ENCODE measurements at places on chromosomes 1 and 21.

GRCh38 chr1:78255383-78255782, 209.6 kb downstream of the GIPC2 start:
- DNase-seq: no peak

DNA sequence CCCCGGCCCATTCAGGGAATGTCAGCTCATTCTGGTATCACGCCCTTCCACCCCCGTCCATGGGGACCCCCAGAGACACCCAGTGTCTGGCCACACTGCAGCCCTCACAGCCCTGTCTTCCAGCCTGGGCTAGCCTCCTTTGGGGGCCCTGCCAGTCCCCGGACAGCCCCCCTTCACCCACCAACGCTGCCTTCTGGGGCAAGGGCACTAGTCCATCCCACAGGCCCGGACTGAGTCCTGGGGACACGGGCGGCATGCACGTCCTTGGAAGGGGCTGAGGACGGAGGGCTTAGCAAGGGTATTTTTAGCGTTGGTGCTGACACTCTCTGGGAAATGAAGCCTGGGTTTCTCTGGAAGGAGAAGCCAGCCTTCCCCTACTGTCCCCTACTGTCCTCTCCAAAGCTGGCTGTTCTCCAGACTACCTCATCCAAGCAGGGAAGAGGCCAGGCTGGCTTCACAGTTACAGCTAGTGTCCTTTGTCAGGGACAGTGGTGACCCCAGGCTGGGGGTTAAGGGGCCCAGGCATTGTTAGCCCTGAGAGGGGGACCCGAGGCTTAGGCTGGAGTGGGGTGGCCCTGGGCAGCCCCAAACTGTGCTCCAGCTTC, 39.5 kb downstream of the COQ8A start:
- no peak for DNase-seq

DNA sequence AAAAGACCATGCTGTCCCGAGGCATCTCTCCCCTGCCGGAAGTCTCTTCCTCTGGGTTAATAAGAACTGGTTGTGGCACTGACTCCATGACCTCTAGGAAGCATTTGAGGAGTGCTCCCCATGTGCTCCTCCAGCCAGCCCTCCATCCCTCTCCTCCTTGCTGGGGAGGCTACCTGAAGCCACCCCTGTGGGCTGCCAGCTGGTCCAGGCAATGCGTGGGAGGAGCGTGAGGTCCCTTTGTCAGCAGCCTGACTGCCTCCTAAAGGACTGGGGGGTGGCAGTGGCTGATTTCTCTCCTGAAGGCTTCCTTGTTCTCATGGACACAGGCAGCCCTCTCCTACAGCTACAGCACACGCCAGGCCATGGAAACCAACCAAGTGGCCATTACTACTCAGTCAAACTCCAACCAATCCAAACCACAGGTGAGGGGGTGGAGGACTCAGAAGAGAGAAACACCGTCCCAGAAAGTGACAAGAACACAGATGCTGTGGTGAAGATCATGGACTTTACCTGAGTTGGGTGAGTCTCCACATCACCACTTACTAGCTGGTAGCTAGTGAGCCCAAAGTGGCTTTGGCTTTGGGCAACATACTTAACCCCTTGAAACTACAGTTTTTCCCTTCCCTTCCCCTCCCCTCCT, 35.2 kb downstream of the NENF start:
- DNase-seq: peak; percentile 21

- no peak for DNase-seq
Observed at GRCh38 chr1:45297666-45298356, 28.9 kb upstream of the HPDL start.

GRCh38 chr1:25040122-25040685, 110.1 kb upstream of the RUNX3 start:
- DNase-seq: no peak

GRCh38 chr1:47751996-47752451, 245.2 kb downstream of the TRABD2B start:
- DNase-seq: no peak

DNA sequence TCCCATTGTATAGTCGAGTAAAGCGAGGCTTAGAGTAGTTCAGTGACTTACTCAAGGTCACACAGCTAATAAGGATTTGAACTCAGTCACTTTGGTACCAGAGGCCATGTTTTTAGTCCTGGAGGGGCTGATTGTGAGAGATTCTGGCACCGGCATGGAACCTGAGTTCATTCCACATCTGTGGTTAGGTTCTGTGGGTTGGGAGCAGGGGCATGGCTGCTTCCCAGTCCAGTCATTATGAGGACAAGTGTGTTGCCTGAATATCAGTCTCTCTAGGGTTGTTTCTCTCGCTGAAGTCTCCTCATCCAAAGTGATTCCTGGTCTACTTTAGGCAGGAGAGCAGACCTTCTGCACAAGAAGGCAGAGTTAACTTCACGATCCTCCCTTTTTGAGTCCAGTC, 90.6 kb downstream of the C1orf94 start:
- DNase-seq: no peak

- no peak for DNase-seq
Observed at GRCh38 chr21:41755258-41755933, 11.5 kb downstream of the RIPK4 start.

- DNase-seq: no peak
Observed at GRCh38 chr1:91616712-91617111, 116.1 kb downstream of the CDC7 start.

DNA sequence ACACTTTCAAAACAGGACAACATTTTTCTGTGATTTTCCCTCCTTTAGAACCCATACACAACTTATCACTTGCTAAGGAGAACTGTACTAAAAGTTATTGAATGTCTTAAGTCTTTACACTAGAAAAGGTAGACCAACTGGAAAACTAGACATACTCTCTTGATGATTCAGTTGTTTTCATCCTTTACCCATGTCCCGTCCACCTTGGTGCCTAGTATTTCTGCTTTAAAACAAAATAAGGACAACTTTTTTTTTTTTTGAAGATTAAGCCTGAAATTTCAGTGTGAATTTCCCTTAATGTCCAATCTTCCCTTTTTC, 4.5 kb downstream of the CDKN2C start:
- DNase-seq: no peak

- no peak for DNase-seq
Observed at GRCh38 chr1:152224093-152224492, at the start of gene HRNR. TSS of gene HRNR (minus strand) at chr1:152224193. CDS start at chr1:152223253, 940 bp downstream.

GRCh38 chr1:180921891-180922630, 9.4 kb downstream of the KIAA1614 start:
- no peak for DNase-seq

DNA sequence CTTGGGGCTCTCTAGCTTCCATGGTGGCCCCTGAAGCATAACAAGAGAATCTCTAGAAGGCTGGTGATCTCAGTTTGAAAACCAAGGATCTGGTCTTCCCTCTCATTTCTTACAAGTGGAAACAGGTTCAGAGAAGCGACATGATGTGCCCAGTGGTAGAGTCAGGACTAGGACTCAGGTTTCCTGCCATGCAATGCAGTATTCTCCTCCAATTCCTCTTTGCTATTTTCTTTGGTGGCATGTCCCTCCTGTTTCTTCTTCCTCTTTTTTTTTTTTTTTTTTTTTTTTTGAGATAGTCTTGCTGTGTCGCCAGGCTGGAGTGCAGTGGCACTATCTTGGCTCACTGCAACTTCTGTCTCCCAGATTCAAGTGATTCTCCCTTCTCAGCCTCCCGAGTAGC, 195.6 kb upstream of the C1orf105 start:
- no peak for DNase-seq

GRCh38 chr1:39727221-39727931, 11.3 kb upstream of the PPIE start:
- DNase-seq: no peak

GRCh38 chr1:1082776-1083415, 8.8 kb upstream of the RNF223 start:
- DNase-seq: no peak

DNA sequence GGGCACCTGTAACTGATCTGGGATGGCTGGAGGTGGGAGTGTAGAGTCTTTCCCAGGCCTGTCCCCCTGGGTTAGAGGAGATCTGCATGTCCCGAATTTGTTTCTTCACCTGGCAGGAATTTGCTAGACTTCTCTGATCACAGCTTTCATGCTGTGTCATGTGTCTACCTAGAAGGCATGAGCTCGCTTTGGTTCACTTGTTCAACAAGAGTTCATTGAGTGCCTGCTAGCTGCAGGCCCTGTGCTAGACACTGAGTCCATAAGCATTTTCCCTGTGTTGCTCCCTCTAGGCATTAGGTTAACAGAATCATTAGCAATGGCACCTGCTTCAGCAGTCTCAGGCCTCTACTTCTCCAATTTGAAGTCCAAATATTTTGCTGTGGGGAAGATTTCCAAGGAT, 101.6 kb downstream of the MTR start:
- no peak for DNase-seq

DNA sequence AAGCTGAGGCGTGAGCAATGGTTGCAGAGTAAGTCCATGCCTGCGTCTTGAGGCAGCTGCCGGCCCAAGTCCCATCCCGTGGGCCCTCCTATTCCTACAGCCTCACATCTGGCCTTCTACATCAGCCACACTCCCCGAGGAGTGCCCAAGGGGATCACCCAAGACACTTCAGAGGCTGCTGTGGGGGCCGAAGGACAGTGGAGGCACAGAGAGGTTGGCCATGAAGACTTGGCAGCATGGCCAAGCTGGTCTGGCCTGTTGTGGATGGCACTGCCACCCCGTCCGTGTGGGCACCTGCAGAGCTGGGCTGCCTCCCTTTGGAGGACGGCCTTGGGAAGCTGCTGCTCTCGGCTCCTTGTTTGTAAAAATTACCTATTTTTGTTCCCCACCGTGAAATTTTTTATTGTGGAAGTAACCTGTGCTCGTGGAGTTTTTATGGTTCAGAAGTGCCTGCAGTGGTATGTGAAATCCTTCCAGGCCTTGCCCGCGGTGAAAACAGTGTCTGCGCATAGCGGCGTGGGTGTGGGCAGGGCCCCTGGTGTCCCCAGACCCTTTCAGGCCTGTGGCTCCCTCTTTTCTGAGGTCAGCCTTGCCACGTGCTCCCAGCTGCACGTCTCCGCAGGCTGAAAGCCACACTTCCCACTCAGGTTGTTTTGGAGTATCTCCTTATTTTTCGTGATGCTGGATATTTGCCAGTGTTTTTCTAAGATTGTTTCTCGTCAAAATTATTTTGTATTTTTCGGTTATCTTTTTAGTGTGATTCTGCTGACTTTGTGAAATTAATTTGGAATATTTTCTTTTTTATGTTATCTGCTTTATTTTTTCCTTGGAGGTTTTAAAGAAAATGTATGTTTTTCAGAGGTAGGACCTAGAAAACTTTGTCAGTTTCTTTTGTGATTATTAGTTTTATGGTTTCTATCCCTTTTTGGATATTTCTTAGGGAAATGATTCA, 20.6 kb downstream of the SLX9 start:
- no peak for DNase-seq

GRCh38 chr1:99539131-99539530, 106.8 kb upstream of the PALMD start:
- no peak for DNase-seq

- no peak for DNase-seq
Observed at GRCh38 chr1:174786760-174787159, 213.0 kb upstream of the CACYBP start.

DNA sequence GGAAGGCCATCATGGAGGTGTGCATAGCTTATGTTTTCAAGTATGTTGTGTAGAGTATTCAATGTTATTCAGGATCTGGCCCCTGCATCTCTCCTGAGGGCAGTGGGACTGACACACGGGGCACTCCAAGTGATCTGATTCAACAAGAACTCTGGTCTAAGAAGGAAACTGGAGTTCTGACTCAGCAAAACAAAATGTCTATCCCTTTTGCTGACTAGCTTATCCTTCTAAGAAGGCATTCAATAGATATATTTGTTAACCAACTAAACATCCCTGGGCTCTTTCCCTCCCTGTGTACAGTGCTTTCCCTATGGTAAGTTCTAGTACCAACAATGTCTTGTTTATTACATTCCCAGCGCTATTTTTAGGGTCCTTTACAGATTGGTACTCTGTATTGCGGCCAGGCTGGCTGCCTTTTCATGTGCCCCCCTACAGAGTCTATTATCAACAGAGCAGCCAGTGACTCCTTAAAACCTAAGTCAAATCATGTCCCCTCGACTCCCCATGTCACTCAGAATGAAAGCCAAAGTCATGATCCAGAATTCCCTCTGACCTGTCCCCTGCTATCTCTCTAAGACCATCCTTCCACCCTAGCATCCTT, 304.9 kb downstream of the KCNH1 start:
- no peak for DNase-seq

DNA sequence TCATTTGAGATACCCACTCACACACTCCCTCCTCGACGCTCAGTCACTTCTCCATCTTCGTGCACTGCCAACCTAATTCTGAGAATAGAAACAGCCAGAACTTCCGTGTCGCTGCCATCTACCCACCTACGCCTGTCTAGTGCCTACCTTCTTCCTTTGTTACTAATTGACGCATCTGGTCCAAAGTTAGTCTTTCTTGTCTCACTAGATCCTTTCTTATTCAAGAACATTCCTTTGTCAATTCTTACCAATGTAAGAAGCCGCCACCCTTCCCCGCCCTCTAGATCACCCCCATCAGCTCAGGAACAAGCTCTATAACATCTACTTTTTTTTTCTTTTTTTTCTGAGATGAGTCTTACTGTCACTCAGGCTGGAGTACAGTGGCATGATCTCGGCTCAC, 3.7 kb downstream of the PADI6 start:
- DNase-seq: no peak

Measured in HTR-8/SVneo (cell line).